ENCODE measurements at places on chromosomes 6 and 20. TPM values are rescaled to one million over a fixed set of nuclear protein-coding genes. Genes with fewer than 3 reads are reported as not detected.

GRCh38 chr6:16056263-16056870 lies 72.5 kb upstream of the MYLIP start:
- no peak for DNase-seq

DNA sequence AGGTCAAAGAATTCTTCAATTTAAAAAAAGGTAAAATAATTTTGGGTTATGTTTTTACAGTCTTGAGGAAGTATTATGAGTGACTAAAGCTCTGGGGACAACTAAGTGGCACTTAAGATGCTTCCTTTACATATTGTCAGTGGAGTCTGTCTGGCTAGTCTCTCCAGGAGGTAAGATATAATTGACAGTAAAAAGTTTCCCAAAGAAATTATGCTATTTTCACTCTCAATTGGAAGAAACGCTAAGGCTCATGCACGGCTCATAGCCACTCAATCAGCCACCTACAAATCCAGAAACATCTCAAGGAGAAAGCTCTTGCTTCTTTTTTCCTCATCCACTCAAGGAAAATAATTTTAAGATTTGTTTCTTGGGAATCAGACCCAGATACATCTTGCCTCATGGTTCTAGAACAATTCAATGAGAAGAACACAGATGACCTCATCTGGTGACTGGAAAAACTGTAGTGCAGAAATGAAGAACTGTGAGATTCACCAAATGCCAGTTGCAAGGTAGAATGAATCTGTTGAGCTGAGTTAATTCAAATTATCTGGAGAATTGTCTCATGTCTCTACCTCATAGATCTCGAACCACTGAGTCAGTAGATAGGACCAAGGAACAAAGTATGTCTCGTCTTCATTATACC lies 252.9 kb downstream of the TPBG start:
- DNase-seq: no peak

- no peak for DNase-seq
These were observed 411.7 kb downstream of the C6orf118 start for GRCh38 chr6:164897523-164898235.

The MEI4 gene
- total RNA-seq: not detected

- peak; percentile 88 for DNase-seq
These were observed at the start of gene SUPT3H for GRCh38 chr6:45377554-45378333. Gene SUPT3H, minus strand, starts transcription at chr6:45377934.

DNA sequence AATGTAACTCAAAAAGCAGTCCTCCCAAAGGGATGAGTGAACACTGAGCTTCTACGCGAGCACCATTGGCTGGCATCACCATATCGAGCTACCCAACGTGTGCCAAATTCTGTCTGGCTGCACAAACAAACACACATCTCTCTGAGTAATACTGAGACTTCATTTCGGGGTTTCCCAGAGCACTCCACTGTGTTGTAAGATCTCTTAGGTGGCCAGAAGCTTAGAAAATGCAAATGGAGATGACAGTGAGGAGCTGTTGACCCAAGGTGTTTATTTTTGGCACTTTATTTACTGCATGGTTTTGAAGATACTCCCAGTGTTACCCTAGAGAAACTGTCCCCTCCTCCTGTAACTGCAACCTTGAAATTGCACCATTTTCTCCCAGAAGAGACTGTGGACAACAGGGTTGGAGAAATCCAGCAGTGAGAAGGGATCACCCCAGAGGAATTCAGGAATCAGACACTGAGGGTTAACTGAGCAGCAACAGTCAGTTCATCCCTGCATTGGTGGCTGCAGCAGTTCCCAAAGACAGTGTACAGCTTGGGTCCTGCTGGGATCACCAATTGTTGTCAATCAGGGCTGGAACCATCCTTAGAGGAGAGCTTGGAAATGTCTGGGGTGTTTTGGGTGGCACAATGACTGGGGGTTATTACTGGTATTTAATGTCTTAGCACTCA lies 1.0 kb upstream of the RIPOR2 start:
- DNase-seq: peak; percentile 70

DNA sequence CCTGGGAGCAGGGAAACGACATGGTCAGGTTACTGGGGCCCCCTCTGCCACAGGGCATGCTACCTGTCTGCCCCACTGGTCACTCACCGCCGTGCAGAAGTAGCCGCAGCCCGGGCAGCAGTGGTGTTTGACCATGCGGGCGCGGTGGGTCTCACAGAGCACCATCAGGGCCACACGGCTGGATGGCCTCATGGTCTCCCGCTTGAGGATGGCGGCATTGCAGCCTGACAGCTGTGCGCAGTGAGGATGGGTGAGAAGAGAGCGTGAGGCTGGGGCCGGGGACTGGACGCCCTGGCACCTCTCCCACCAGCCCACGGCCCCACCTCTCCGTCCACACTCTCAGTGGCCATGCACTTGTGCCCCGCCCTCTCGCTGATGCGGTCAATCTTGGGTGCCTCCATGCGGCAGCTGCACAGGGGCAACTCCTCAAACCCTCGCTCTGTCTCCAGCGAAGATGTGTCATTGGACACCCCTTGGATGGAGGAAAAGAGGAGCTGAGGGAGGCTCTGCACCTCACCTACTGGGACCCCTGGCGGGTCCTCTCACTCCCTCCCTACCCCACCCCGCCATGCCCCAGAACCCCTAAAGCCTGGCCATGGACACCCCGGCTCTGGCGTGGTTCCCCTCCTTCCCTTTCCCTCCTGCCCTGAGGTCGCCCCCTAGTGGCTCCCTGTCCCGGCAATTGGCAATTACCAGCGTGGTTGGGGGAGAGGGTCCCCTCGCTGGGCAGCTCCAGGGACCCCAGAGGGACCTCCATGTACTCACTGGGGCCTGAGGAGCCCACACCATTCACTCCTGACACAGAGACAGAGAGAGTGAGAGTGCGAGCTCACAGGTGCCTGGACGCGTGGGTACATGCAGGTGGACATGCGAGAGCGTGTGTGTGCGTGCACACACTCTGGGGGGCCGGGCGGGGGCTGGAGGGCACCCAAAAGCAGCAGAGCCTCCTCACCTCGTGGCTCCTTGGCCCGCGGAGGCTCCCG lies 8.9 kb downstream of the EHMT2 start:
- DNase-seq: peak; percentile 54

The PDRG1 gene
- total RNA-seq: 13.6 TPM

DNA sequence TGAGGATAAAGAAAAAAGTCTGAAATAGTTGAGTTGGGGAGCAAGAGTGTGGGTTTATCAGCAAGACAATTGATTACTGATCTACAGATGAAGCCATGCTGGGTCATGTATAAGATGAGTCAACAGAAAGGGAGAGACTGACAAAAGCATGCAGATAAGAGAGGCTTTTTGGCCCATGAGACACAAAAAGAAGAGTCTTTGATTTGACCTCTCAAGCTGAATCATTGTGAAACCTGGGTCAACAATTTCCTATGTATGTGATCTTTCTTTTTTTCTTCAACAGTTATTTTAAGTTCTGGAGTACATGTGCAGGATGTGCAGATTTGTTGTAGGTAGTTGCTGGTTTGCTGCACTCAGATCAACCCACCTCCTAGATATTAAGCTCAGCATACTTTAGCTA lies 15.9 kb downstream of the RIMS1 start:
- no peak for DNase-seq

The HCRTR2 gene
- not detected for total RNA-seq

Data from naive thymus-derived CD4-positive, alpha-beta T cell (primary cell).